Renal cortical epithelial cell (primary cell): ENCODE measurements at places on chromosomes 6 and 20. TPM values are rescaled to one million over a fixed set of nuclear protein-coding genes. Genes with fewer than 3 reads are reported as not detected.

Gene GABRR2
- 0.05 TPM in 1 of 2 replicates, not detected in the other for total RNA-seq

Gene BPI
- total RNA-seq = not detected in 2 replicates

Gene CCND3
- 54.9 and 113 TPM in 2 replicates for total RNA-seq

Gene RAD21L1
- total RNA-seq = 0.35 TPM in 1 of 2 replicates, not detected in the other

Gene RBBP9
- 18.8 and 46.2 TPM in 2 replicates for total RNA-seq
